Activated CD8-positive, alpha-beta memory T cell treated with anti-CD3 and anti-CD28 coated beads for 1 hour (primary cell): ENCODE measurements at places on chromosomes 5 and 9.

DNA sequence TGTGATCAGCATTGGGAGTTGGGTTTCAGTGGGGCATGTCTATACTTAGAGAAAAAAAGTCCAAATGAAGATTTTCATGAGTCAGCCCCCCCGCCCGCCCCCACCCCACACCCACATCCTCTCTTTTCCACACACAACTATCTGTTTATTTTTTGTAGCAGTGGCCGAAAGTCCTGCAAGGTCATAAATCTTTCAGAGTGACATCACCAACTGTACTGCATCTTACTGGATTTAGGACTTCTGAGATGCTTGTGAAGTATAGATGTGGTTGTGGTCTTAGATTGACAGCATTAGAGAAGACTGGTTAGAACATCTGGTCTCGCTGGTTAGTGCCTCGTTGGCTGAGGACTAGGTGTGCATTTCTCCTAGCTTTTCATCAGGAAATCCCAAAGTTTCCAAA, 7.3 kb upstream of the ROPN1L start:
- no peak for DNase-seq

GRCh38 chr5:34976347-34976746, 47.0 kb downstream of the DNAJC21 start:
- no peak for DNase-seq

- no peak for DNase-seq
Measured at GRCh38 chr9:122143296-122143695, 16.3 kb downstream of the NDUFA8 start.

GRCh38 chr9:136990242-136990911, 1.8 kb upstream of the PAXX start:
- DNase-seq, result no peak

- DNase-seq, result no peak
Measured at GRCh38 chr5:134153657-134154056, 23.1 kb downstream of the SKP1 start.

- no peak for DNase-seq
Measured at GRCh38 chr9:124054582-124055227, 43.1 kb downstream of the LHX2 start.

DNA sequence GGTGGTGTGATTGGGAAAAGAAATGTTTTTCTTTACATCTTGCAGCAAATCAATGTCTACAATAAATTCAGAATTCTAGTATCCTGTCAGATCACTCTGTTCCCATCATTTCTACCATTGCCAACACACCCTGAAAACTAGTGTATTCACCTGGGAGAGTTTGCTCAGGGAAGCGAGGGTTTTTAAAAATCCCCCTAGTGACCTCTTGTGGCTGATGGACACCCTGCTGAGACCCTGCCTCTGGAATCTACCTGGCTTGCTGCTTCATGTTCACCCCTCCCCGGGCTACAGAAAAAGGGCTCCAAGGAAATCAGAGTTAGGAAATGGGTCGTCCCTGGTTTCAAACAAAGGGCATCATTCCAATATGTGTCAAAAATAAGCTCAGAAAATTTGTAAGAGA, 21.4 kb upstream of the ALDOB start:
- no peak for DNase-seq

GRCh38 chr9:128677794-128678193, 11.2 kb upstream of the SET start:
- no peak for DNase-seq

GRCh38 chr5:54205453-54205852, 104.9 kb downstream of the ARL15 start:
- no peak for DNase-seq

GRCh38 chr9:84501587-84501986, 161.0 kb upstream of the SLC28A3 start:
- no peak for DNase-seq

DNA sequence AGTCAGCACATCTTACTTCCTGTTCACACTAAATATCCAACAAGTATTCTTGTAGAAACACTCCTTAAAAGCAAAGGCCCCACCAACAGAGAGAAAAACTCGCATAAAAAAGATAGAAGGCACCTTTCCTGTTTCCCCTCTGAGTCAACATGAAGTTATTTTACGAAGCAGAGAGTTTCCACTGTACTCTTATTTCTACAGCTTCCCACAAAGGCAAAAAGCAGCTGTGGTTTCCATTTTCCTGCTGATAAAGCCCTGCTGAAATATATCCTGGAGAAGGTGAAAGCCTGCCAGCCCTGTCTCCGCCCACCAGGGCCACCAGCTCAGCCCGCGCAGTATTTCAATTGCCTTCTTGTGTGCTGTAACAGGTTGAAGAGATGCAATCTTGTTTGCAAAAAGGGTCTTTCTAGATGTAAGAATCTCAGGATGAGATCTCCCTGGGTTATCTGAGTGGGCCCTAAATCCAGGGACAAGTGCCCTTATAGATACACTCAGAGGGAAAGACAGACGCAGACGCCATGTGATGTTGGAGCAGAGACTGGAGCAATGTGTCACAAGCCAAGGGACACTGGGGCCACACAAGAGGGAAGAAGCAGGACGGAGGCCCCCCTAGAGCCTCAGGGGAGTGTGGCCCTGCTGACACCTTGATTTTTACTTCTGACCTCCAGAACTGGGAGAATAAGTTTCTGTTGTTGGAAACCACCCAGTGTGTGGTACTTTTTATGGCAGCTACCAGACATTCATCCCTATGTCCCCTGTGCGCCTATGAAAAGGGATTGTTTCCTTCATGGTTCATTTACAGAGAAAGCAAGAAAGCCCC, 19.9 kb downstream of the SEMA4D start:
- no peak for DNase-seq

DNA sequence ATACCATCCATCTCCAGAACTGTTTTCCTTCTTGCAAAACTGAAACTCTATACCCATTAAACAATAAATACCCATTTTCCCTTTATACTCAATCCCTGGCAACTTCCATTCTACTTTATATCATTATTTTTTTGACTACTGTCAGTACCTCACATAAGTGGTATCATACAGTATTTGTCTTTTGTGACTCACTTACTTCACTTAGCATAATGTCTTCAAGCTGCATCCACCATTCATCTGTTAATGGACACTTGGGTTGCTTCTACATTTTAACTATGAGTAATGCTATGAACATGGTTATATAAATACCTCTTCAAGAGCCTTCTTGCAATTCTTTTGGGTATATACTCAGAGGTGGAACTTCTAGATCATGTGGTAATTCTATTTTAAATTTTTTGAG, 11.6 kb upstream of the TYRP1 start:
- DNase-seq, result no peak

GRCh38 chr9:68819065-68819464, 114.0 kb downstream of the PIP5K1B start:
- no peak for DNase-seq

DNA sequence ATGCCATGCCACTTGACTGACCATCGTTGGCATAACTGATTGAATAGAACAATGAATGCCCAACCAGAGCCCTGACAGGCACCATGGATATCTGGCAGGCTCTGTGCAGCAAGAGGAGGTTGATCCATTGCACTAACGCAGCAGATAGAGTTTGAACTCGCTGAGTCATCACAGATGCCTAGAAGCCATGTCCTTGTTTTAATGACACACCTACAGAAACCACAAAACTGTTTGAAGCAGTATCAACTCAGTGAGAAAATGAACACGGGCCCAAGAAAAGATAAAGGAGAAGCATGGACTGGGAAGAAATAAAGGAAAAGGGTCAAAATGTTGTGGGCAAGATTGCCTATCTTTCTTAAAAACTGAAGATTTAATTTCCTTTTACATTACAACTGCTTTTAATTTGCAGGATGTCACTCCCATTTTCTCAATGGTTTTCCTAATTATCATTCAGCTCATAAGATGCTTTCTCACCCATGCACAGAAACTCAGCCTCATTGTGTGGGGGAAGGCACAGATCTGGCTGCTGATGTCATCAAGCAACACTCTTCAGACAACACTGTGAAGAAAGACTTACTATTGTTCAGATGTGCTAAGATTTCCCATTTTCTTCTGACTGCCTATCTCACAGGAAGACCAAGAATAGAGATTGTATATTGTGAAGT, 129.0 kb downstream of the PIK3R1 start:
- no peak for DNase-seq

DNA sequence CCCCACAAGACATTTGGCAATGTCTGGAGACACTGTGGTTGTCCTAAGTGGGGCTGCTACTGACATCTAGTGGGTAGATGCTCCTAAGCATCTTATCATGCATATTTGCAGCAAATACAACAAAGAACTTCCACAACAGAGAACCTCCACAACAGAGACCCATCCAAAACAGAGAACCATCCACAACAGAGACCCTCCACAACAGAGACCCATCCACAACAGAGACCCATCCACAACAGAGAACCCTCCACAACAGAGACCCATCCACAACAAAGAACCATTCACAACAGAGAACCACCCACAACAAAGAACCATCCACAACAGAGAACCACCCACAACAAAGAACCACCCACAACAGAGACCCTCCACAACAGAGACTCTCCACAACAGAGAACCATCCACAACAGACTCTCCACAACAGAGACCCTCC, 32.8 kb downstream of the ARPC5L start:
- DNase-seq, result no peak

- DNase-seq, result no peak
Measured at GRCh38 chr5:156094001-156094400, 233.0 kb upstream of the SGCD start.

- DNase-seq, result no peak
Measured at GRCh38 chr5:28208356-28208755, 1170.0 kb upstream of the CDH9 start.

DNA sequence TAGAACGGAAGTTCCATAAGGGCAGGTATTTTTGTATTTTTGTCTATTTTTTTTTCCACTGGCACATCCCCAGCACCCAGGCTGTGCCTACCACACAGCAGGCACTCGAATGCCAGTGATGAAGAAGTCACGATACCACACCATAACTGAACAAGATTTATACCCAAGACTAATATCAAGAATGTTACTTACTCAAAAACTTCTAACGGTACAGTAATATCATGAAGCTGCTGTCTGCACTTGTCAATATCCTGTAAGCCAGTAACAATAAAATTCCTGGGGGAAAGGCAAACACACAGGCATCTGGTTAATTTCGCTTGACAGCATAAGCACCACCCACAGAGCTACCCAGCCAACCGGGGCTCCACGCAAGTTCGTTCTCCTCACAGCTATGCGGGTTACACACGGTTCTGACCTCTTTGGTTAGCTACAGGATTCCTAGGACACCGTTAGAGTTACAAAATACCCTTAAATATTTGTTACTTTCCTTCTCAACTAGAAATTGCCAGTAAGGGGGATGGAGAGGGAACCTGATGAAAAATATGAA, 1.3 kb downstream of the MED10 start:
- no peak for DNase-seq

GRCh38 chr9:90322296-90322695, 320.3 kb downstream of the DIRAS2 start:
- no peak for DNase-seq

- DNase-seq, result no peak
Measured at GRCh38 chr5:99639905-99640304, 711.1 kb upstream of the CHD1 start.

- DNase-seq, result no peak
Measured at GRCh38 chr5:15700373-15700772, 200.4 kb downstream of the FBXL7 start.

- DNase-seq, result no peak
Measured at GRCh38 chr5:34626751-34627150, 29.4 kb upstream of the RAI14 start.

DNA sequence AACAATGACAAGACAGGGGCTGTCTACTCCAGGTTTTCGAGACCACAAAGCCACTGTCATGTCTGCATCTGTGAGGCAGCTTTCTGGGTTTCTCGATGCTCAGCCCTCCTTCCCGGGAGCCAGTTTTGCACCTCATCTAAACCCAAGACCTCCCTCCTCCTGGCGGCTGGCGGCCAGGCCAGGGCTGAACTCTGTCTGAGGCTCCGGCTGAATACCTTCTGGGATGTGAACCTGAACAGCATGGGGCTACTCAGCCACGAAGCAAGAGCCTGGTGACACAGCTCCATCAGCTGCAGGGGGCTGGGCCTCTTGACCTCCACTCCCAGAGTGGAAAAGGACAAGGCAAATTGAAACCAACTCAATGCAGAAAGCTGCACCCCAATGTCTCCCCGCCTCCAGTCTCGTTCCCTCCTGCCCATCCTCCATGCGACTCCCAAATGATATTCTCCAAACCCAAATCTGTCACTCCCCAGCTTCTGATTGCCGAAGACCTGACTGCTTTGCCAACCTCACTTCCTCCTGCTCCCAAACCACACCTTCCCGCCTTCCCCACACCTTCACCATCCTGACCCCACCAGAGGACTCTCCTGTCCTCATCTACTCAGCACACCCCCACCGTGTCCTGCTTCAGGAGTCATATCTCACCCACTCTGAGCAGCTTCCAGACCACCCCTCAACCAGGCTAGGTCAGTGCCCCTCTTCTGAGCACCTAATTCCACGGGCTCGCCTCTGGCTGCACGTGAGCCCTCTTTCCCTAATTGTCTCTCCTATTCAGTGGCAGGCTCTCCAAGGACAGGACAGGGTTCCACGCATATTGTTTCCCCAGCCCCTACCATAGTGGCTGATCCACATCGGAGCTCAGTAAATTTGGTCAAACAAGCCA, 4.5 kb downstream of the ANKS6 start:
- no peak for DNase-seq

DNA sequence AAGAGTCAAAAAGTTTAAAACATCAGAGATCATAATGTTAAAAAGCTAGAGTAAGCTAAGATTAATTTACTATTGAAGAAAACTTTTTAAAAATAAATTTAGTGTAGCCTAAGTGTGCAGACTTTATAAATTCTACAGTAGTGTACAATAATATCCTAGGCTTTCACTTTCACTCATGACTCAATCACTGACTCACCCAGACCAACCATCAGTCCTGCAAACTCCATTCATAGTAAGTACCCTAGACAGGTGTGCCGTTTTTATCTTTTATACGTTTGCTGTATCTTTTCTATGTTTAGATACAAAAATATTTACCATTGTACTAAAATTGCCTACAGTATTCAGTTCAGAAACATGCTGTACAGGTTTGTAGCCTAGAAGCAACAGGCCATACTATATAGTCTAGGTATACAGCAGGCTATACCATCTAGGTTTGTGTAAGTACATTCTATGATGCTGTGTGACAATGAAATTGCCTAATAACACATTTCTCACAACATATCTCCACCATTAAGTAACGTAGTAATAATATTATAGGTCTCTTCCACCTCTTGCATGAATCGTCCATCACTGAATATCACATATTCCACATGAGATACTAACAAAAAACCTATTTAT, 59.2 kb downstream of the MEGF9 start:
- DNase-seq, result no peak

- DNase-seq, result no peak
Measured at GRCh38 chr9:112072721-112073638, 102.1 kb downstream of the SUSD1 start.

GRCh38 chr9:70519912-70520724, 105.7 kb upstream of the KLF9 start:
- DNase-seq, result no peak

DNA sequence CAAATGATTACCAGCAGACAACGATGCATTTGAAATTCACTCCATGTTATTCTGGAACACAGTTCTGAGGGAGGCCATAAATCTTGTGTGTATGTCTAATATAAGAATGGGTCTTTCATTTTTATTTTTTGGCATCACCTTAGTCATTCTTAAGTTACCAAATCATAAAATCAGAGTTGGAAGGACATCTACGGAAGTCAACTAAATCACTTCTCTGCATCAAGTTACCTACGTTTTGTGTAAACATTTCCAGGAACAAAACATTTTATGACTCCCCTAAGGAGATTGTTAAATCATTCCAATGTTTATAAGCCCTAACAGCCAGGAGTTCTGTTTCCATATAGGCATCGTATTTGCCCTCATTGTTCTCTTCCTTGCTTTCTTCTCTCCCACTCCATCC, 378.2 kb downstream of the FAM170A start:
- DNase-seq, result no peak

- no peak for DNase-seq
Measured at GRCh38 chr9:134785325-134786108, 95.1 kb upstream of the FCN2 start.
